ENCODE measurements at places on chromosomes 3 and 15.

DNA sequence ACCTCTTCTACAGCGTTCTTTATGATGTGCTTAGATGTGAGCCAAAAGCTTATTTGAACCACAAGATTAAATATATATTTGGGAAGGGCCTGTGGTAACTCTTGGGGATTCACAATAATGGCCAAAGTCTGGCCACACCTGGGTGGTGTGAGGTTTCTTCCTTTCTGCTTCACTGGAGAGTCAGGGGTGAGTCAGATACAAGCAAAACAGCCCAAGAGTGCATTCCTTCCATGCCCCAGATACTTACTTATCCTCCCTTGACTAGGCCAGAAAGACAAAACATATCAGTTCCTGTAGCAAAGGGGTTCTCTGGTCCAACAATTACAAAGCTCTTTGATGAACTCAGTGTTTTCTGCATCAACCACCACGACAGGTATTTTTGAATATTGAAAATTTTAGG is 941 bp downstream of the ZBED2 start:
- no peak for DNase-seq

GRCh38 chr15:49154359-49154758 is 1.0 kb downstream of the COPS2 start:
- no peak for DNase-seq

DNA sequence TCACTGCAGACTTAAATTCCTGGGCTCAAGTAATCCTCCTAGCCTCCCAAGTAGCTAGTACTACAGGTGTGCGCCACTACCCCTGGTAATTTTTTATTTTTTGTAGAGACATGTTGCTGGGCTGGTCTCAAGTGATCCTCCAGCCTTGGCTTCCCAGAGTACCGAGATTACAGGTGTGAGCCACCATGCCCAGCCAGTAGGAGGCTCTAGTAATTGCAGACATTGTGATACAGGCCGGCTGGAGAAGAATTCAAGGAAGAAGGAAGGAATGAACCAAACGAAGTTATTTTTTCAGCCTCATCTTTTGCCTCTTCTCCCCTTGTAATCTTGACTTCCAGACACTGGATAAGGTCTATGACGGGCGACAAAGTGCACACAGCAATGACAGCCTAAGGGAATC is 3.2 kb upstream of the PPP4R2 start:
- DNase-seq = no peak

GRCh38 chr3:10555263-10555662 is 49.9 kb upstream of the ATP2B2 start:
- no peak for DNase-seq

GRCh38 chr3:17444865-17445264 is 297.6 kb downstream of the TBC1D5 start:
- DNase-seq = no peak

GRCh38 chr3:71225951-71226564 is 357.5 kb downstream of the FOXP1 start:
- no peak for DNase-seq

DNA sequence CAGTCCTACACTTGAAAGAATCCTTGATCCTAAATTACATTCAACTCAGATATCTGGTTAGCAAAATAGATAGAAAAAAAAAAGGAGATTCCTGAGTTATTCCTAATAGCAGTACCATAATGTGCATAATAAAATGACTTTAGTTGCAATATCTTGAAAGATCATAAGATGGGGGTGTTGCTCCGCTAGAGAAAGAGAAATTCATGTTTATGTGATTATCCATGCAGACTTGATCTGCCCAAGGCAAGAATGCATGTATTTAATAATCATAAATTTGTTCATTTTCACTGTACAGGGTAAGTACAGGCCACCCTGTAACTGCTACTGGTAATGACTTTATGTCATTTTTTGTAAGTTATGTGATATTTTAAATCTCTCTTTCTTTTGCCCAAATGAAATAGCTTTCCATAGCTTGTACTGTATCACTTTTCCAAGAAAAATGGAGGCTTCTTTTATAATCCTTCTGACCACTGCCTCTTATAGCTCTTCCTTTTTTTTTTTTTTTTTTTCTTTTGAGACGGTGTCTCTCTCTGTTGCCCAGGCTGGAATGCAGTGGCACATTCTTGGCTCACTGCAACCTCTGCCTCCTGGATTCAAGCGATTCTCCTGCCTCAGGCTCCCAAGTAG is 84.6 kb downstream of the HCN4 start:
- DNase-seq = no peak

DNA sequence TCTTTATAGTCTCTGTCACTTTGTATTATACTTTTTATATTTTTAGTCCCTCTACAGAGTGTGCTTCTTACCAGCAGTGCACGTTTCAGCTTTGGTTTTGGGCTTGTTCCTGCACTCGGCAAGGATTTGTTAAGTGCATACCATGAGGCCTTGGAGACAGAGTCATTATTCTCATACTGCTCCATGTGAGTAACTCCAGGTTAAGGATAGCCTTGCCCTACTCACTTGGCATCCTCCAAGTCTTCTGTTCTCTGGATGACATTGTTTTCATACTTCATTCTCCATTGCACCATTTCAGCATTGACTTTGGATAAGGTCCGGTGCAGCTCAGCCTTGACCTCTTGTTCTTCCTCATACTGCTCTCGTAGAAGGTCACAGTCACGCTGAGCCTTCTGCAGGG is 96.4 kb downstream of the MYH15 start:
- no peak for DNase-seq

GRCh38 chr15:47293466-47294162 is 423.7 kb upstream of the SEMA6D start:
- DNase-seq = peak; percentile 73

DNA sequence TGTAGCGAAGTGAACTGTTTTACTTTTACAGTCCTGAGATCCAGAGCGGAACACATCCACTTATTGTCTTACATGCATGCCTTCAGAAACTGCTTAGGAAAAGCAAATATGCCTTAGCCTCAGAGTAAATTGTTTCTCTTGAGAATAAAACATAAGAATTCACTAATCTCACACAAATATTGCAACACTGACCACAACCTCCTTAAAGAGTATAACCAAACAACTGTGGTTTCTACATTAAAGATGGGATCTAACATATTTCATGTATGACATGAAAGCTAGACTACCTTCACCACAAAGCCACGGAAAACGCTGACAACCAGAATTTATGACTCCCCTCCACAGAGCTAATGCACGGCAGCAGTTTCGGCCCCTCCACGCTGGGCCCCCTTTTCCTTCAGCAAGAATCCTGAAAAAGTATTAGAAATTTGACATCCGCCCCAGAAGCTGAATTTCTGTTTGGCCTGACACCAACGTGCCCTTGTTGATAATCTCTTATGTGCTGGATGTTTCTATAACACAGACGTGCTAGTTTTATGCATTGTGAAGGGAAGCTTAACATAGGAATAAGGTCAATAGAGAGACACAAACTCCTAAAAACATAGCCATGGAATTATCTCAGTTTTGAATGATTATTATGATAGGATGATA is 84.6 kb downstream of the GREM1 start:
- DNase-seq = peak; percentile 68

DNA sequence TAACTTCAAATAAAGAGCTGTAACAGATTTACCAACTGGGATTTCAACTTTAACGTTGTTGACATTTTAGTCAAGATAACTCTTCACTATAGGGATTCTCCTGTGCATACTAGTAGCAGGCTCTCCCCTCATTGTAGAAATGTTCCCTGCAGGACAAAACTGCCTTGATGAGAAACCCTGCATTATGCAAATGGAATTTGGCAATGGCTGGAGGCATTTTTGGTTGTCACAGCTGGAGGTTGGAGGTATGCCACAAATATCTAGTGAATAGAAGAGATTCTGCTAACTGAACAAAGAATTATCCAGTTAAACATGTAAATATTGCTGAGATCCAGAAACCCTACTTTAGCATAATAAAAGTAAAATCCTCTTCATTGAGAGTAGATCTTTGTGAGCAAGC is 928.8 kb upstream of the ALCAM start:
- DNase-seq = peak; percentile 32

- DNase-seq = no peak
These were observed 16.7 kb downstream of the SMAD3 start for GRCh38 chr15:67082007-67082536.

DNA sequence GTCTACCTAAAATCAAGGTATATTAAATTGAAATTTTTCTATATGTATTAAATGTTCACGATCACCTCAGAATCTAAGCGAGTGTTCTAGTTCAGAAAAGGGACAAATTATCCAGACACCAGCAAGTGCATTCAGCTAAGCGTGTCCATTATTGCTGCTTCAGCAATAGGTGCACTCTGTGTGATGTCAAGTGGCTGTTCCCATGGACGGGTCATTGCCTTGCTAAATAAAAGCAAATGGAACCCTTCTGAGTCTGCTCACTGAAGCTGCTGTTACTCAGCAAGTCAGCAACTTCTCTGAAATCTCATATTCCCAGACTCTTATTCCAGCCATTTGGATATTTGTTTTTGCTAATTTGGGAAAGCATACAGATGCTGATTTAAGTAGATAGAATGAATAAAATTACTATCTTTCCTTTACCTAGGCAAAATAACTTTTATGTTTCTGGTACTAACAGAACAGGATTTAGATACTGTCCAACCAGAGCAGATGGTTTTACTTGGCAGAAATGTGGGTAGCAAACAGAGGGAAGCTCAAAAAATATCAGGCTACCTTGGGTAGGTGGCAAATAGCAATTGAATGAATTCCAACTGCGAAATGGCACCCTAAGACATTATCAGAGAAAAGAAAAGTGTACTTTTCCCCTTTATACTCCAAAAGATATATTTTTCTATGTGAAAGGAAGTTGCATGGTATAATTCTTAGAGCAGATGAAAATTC is 407.0 kb downstream of the GAP43 start:
- no peak for DNase-seq

- DNase-seq = no peak
These were observed 73.1 kb downstream of the FAIM start for GRCh38 chr3:138681463-138682220.

GRCh38 chr3:42216931-42217333 is 49.1 kb downstream of the CCK start:
- DNase-seq = peak; percentile 26

DNA sequence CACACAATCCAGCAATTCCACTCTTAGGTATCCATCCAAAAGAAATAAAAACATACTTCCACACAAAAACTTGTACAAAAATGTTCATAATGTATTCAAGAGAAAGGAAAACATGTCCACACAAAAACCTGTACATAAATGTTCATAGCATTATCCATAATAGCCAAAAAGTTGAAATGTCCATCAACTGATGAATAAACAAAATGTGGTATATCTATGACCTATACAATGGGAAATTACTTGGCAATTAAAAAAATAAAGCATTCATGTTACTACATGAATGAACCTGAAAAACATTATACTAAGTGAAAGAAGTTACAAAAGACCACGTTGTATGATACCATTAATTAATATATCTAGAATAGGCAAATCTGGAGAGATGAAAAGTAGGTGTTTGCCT is 17.9 kb downstream of the FRMD5 start:
- DNase-seq = no peak

DNA sequence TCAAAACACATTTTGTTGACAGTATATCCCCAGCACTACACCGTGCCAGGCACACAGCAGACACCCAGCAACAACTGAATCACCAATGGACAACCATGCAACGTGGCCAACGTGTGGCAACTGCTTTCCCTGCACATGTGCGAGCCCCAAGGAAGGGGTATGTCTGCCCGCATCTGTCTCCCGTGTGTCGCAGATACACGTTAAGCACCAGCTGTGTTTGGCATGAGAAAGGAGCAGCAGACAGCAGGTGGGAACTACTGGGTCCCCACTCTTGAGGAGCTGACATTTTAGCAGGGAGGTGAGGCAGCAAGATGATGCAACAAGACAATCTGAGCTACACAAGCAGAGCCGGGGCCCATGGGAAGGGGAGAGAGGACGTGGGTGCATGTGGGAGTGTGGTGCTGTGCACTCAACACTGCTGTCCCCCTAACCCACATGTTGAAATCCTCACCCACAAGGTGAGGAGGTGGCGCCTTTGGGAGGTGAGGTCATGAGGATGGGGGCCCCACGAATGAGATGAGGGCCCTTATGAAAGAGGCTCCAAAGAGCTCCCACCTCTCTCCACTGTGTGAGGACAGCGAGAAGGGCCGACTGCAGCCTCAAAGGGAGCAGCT is 56.2 kb downstream of the ROPN1B start:
- no peak for DNase-seq

DNA sequence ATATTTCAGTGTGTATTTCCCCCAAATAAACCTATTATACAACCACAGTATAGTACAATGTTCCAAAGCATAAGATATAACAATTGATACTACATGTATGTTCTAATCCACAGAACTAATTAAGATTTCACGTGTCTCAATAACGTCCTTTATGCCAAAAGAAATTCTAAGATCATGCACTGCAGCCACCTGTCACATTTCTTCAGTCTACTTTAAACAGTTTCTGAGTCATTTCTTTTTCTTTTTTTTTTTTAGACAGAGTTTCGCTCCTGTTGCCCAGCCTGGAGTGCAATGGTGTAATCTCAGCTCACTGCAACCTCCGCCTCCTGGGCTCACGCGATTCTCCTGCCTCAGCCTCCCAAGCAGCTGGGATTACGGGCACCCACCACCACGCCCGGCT is 190.2 kb downstream of the STAG1 start:
- no peak for DNase-seq

DNA sequence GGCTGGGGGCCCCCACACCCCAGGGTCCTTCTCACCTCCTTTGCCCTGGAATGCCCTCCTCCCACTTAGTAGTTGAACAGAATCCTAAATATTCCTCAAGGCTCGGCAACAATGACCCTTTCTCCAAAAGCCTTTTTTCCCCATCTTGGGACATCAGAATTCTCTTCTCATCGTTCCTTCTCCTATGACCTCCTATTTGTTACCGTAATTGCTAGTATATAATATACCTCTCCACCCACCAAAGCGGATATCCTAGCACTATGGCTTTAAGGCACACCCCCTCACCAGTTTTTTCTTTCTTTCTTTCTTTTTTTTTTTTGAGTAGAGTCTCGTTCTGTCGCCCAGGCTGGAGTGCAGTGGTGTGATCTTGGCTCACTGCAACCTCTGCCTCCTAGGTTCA is 16.8 kb downstream of the HDAC11 start:
- no peak for DNase-seq

- DNase-seq = peak; percentile 44
These were observed 43.2 kb downstream of the MINAR1 start for GRCh38 chr15:79475306-79475705.

- no peak for DNase-seq
These were observed 458 bp upstream of the STAC start for GRCh38 chr3:36379872-36380220.

GRCh38 chr3:177482048-177482691 is 284.9 kb upstream of the TBL1XR1 start:
- DNase-seq = no peak

DNA sequence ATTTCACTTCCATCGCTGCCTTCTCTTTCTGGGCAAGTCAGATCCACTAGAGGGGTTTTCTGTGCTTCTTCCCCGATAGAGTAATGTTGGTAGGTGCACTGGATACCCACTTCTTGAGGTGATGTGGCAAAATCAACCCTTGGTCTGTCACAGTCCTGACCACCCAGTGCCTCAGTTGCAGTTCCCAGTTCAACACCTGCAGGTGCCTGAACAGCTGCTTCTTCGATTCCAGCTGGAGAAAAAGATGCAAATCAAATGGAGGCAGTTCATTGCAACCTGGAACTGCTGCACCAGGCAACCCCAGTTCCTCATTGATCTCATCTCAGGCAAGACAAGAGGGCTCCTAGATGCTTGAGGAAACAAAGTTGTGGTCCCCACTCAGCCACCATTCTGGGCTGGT is 186.6 kb downstream of the UBE2E2 start:
- DNase-seq = no peak
